ENCODE measurements at places on chromosomes 3 and 15. TPM values are rescaled to one million over a fixed set of nuclear protein-coding genes. Genes with fewer than 3 reads are reported as not detected.

DNA sequence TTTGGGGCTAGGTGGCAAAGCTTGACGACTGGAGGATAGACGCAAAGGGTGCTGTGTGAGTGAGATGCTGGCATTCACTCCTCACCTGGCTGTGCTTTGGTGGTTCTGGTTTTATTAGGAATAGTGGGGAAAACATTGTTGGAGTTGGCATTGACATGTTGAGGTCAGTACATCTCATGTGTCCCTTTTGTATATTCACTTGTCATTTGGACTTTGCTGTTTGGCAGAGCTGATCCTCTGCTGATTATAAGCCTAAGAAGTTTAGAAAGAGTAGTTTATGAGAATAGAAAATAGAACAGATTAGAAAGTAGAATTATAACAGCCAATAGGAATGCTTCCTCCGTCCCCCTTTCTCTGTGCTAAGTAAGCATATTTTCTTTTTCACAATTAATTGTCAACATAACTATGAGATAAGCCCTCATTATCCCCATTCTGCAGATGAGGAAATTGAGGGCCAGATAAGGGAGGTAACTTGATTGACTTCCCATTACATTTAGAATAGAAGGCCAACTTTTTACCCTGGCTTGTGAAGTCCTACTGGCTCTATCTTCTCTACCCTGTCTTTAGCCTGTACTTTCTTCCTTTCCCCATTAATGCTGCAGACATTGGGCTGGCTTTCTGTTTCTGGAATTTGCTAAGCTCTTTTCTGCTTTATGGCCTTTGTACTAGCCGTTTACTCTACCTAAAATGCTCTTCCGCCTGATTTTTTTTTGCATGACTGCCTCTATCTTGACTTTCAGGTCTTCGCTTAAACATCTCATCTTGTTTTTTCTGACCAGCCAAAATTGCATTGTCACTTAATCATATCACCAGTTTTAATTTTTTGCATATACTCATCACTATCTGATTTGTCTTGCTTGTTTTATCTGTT is 12.8 kb downstream of the ITPR1 start:
- no peaks in the 10 kb centered on the region for H3K27me3 ChIP-seq
- H3K36me3 ChIP-seq = peaks cover 2% of the 10 kb centered on the region
- peaks cover 46% of the 10 kb centered on the region for H3K4me1 ChIP-seq
- no peak overlapping the region for H3K4me3 ChIP-seq
- no peak for DNase-seq

DNA sequence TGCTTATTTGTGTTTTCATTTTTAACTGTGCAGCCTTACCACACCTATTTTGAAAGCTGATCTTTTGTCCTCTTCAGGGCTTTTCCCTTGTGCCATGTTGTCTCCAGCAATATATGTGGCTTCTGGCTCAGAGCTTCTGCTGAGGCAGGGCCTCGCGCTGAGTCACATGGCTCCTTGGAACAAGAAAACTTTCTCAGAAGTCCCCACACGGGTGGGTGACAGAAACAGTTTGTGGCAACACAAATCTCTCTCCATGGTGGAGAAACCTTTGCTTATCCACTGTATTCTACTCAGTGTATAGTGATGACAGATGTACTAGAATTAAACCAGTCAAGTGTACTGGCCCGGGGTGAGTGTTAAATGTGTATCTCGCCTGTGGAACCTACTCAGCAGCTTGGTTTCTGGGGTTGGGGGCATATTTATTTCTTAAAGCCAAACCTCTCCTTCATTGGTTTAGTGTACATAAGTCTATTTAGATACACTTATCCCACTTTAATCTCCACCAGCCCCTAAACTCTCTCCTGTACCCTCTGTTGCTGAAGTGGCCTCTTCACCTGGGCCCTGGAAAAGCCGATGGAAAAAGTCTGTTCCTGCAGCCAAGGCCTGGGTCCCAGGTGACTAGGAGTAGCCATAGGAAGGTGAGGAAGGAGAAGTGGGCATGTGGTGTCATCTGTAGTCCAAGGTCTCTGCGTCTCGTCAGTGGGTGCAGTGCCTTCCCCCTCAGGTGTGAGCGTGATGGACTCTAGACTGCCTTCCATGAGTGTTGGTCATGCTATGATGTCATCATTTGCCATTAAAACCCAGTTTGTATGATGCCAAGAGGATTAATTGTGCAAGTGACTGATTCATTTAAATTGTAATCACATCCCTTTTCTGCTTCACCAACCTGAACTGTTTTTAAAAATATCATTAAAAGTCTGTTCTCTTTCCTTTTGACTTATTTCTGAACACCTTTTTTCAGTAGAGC is 3.2 kb upstream of the FBXL22 start:
- H3K4me1 ChIP-seq = peaks cover 31% of the 10 kb centered on the region
- H3K4me3 ChIP-seq = no peak overlapping the region
- H3K27ac ChIP-seq = no peak overlapping the region
- no peaks in the 10 kb centered on the region for H3K27me3 ChIP-seq
- peaks cover 32% of the 10 kb centered on the region for H3K36me3 ChIP-seq
- no peak for DNase-seq

The AHSG gene
- not detected for total RNA-seq

The HYAL2 gene
- 36.8 TPM for total RNA-seq

DNA sequence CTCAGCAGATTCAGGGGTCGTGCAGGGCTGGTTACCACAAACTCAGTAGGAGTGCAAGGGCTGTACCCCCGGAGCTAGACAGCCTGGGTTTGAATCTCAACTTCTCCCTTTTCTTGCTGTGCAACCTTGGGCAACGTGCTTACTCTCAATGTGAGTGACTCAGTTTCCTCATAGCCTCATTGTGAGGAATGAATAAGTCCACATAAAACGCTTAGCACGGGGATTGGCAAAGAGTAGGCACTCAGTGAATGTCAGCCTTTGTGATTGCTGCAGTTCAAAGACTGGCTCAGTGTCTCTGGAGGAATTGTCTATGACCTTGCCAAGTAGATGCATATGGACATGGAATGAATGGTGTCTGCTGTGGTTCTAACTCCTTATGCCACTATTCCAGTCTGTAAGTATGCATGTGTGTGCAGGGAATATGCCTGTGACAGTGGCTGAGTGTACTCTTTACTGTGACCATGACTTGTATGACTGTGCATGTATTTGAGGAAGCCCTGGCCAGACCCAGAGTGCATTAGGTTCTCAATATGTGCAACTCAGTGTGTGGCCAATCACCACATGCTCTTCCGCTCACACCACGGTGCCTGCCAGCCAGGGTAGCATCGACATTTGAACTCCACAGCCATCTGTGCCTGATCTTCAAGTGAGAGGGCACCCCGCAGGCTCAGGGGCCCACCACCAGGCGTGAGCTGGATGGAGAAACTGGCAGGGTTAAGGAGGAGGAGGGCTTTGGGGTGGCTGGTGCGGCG is 900 bp upstream of the HYAL3 start:
- H3K4me1 ChIP-seq = peaks cover 24% of the 10 kb centered on the region
- peak overlapping the region; percentile 97 for H3K27ac ChIP-seq
- no peaks in the 10 kb centered on the region for H3K27me3 ChIP-seq
- no peak for DNase-seq

The ANKRD34C gene
- 0.07 TPM for total RNA-seq

DNA sequence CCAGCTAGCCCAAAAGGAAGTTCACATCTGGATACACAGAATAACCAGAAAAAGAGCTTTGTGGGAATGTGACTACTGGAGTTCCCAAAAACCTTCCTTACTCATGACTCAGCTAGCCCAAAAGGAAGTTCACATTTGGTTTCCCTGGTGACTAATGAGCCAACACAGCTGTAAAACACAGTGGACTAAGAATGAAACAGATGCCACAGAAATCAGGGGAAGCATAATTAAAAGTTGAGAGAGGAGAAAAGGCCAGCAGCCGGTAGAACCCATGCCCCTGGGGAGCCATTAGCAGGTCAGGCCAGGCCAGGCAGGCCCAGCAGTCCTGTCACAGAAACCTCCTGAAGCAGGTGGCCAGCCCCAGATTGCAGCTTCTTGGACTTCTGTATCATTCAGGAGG is 130.3 kb downstream of the GHSR start:
- no peak overlapping the region for H3K4me3 ChIP-seq
- H3K27ac ChIP-seq = peak overlapping the region; percentile 83
- peaks cover 25% of the 10 kb centered on the region for H3K36me3 ChIP-seq
- DNase-seq = no peak
- H3K27me3 ChIP-seq = no peaks in the 10 kb centered on the region
- H3K4me1 ChIP-seq = peaks cover 94% of the 10 kb centered on the region

- no peaks in the 10 kb centered on the region for H3K27me3 ChIP-seq
- H3K4me1 ChIP-seq = no peaks in the 10 kb centered on the region
- peaks cover 5% of the 10 kb centered on the region for H3K36me3 ChIP-seq
These were observed 40.7 kb upstream of the KIF23 start for GRCh38 chr15:69373406-69373805.

Data from chondrocyte (in vitro differentiated cells).